ENCODE measurements at places on chromosomes 6 and 20. TPM values are rescaled to one million over a fixed set of nuclear protein-coding genes. Genes with fewer than 3 reads are reported as not detected.
A peak's percentile ranks its signal among the peaks of the same experiment; 100 is the strongest.

DNA sequence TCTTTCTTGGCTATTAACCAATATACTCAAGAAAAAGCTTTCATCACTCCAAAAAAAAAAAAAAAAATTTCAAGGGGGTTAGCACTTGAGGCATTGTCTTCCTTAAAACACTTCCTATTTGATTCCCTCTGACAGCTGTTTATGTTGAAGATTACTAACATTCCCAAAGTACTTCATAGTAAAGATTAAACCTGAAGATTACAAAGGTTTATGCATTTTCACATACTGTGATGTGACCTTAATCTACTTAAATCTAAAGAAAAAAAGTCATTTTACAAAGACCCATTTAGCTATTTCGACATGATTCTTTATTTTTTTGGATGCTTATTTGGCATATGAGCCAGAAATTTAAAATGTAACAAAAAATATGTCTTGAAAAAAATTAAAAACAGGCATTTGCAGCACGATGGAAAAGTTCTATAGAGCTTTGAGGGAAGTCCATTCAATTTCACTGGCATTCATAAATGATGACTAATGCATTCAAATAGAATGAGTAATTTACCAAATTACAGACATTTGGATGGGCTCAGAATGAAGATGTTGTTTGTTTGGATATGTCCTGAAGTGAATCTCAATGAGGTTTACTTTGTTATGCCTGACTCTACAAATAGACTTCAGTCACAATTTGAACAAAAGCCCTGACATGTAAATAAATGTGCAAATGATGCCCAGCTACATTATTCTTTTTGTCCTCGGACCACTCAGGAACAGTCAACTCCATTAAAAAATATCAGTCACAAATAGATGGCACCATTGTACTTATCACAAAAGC, 674.6 kb upstream of the MARCKS start:
- no peak for DNase-seq

DNA sequence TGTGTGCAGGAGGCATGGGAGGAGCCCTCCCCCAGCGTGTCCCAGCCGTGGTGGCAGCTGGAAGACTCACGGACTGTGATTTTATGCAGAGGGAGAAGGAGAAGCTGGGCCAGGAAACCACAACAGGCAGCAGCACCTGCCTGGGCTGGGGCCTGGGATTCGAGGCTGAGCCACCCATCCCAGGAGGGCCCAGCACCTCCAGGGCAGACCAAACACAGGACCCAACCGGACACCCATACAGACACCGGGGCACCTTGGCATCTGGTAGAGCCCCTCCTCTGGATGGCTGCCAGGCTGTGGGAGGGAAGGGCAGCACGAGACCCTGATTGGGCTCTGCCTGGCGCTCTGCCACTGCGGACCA, 41.7 kb upstream of the CHRNA4 start:
- DNase-seq = no peak

DNA sequence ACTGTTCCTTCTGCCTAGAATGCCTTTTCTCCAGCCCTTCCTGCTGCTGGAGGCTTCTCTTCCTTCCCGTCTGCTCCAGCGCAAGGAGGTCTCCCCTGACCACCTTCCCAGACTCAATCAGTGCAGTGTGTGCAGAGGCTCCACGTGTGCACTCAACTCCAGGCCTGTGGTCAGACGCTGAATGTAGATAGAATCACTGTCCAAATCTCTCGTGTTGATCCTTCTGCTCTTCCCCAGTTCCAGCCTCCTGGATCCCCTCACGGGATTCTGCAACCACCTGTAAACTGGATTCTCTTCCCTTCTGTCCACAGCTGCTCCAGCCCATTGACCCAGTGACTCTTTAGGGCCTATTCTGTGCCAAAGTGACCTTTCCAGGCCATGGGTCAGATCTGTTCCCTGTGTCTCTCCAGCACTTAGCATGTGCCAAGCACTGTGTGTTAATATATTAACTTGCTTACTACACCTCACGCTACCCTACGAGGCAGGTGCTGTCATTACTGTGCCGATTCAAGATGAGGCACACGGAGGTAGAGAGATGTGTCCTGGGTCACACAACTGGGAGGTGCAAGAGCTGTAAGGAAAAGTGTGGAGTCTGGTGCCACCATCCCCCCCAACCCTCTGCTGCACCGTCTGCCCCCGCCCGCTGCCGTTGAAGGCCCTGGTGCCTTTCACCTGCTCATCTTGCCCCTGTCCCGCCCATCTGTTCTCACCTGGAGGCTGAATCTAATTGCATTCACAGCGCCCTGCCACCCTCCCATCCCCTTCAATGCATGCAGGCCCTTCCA, 112.2 kb downstream of the SULF2 start:
- no peak for DNase-seq

DNA sequence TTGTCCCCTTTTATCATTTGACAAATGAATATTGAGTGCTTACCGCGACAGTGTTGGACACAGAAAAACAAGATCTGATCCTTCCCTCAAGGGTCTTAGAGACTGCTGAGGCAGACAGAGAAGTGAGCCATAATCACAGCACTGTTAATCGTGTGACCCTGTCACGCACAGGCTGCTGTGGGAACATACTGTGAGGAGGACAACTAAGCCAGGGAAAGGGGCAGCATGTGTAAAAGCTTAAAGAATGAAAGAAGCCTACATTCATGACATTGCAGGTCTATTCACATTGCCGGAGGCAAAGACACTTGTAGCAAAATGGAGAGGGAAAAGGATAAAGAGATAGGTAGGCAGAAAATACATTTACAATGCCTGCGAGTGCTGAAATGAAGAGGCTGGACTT, 32.7 kb downstream of the TRDN start:
- DNase-seq = no peak

- DNase-seq = no peak
Measured at GRCh38 chr6:134057478-134057877, 5.1 kb upstream of the SLC2A12 start.

- DNase-seq = no peak
Measured at GRCh38 chr20:33645396-33645795, 16.7 kb upstream of the C20orf144 start.

- DNase-seq = no peak
Measured at GRCh38 chr6:88298066-88298845, 132.1 kb upstream of the CNR1 start.

DNA sequence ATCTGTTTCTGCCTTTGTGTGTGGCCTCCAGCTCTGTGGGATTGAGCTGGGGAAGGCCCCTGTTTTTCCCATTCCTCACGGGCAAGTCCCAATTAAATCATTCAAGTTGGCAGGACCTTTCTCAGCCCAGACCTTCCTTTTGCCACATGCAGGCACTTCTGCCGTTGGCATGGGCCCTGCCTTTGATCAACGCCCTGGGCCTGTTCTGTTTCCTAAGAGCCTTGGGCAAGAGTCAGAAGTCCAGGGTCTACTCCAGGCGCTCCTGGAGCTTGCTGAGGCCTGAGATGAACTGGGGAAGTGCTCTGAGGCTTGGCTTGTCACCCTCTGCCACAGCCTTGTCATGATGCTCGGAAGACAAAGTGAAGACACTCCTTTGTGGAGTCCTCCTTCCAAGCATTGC, 7.1 kb downstream of the IP6K3 start:
- DNase-seq = no peak

GRCh38 chr6:136077834-136078576, 172.1 kb downstream of the MTFR2 start:
- no peak for DNase-seq

GRCh38 chr20:7090811-7091210, 323.3 kb downstream of the BMP2 start:
- no peak for DNase-seq

GRCh38 chr6:31614075-31614619, 887 bp upstream of the AIF1 start:
- DNase-seq = no peak

DNA sequence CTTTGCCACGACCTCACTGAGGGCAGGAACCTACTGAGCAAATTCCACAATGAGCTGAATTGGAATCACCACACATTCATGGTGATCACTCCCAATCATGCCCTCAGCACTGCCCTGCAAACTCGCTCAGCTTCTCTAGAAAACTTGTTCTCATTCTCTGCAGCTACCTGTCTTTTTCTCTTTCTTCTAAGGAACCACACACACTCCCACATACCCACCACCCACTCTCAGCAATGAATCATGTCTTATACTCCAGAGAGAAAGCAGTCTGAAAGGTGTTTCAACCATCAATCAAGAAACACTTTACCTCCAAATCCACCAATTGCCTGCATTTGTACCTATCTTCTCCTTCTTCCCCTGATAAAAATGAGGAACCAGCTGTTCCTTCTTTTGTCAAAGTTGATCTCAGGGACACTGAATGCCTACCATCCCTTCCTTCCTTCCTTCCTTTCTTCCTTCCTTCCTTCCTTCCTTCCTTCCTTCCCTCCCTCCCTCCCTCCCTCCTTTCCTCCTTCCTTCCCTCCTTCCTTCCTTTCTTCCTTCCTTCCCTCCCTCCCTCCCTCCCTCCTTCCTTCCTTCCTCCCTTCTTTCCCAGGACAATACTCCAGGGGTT, 84.6 kb upstream of the SGK1 start:
- peak; percentile 53 for DNase-seq

- DNase-seq = no peak
Measured at GRCh38 chr6:11486051-11486450, 51.5 kb upstream of the TMEM170B start.

The FAM209B gene
- 1.0 TPM for total RNA-seq

The HTR1E gene
- not detected for total RNA-seq

The LY6G6F gene
- total RNA-seq = not detected

The ROMO1 gene
- 146 TPM for total RNA-seq

The RPN2 gene
- 103 TPM for total RNA-seq

Data from activated CD8-positive, alpha-beta T cell treated with anti-CD3 and anti-CD28 coated beads for 36 hours (primary cell).